ENCODE measurements at places on chromosomes 16 and 17.

GRCh38 chr17:6867849-6868248 lies 36.3 kb upstream of the TEKT1 start:
- DNase-seq, result no peak

DNA sequence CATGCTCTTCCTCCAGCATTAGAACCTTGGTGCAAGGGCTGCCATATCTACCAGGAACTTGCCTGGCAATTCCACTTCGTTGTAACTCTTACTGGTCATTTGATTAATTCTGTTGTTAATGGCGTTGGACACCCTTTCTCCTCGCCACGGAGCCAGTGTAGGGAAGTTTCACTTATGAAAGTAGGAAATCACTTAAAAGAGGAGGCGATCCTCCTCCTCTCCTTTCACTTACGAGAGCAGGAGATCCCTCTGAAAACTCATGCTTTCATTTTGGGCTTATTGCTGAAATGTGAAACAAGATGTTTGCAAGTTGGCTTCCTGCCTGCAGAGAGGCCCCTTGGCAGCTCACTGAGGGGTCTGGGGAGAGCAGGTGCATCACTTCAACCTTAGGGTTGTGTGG lies 226.0 kb downstream of the SNX29 start:
- no peak for DNase-seq

DNA sequence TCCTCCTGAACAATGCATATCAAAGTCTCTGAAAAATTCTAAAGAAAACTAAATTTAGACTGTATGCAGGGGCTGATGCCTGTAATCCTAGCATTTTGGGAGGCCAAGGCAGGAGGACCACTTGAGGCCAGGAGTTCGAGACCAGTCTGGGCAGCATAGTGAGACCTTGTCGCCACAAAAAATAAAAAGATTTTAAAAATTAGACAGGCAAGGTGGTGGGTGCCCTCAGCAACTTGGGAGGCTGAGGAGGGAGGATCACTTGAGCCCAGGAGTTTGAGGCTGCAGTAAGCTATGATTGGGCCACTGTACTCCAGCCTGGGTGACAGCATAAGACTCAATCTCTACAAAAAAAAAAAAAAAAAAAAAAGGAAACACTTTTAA lies 30.1 kb upstream of the MMD start:
- DNase-seq, result no peak

- DNase-seq, result no peak
Observed at GRCh38 chr16:84699147-84699711, 571 bp upstream of the USP10 start.

- no peak for DNase-seq
Observed at GRCh38 chr17:39739885-39740356, 2.2 kb downstream of the GRB7 start.

- peak; percentile 81 for DNase-seq
Observed at GRCh38 chr17:63961355-63962212, 11.1 kb downstream of the SCN4A start.

DNA sequence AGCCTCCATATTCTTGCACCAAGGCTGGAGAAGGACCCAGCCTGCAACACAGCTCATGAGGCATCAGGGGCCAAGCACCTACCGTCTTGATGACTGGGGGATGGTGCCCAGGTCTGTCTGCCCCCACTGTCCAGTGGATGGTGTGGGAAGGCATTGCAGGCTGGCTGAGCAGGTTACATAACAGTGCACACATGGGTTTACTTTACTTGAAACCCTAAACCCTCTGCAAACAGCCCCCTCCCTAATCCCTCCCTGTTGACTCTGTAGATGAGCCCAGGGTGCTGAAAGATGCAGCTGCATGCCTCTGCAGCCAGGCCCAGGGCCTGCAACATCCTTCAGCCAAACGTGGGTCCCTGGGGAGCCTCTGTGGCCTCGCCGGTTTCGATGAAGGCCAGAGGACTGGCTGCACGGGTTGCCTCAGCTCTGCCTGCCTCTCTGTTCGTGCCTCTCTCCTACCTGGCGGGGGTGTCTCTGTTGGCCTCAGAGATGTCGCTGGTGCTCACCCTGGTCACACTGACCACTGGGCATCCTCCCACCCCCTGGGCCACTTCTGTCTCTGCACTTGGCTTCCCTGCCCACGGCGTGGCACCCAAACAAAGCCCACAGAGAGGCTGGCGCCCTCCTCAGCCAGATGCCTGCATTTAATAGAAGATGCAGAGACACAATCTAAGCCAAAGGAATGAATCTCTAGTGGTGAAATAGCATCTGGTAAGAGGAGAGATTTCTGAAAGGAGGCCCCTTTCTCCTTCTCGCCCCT lies 95.1 kb downstream of the METRNL start:
- DNase-seq, result no peak

- no peak for DNase-seq
Observed at GRCh38 chr17:67174190-67174589, 70.8 kb downstream of the HELZ start.

DNA sequence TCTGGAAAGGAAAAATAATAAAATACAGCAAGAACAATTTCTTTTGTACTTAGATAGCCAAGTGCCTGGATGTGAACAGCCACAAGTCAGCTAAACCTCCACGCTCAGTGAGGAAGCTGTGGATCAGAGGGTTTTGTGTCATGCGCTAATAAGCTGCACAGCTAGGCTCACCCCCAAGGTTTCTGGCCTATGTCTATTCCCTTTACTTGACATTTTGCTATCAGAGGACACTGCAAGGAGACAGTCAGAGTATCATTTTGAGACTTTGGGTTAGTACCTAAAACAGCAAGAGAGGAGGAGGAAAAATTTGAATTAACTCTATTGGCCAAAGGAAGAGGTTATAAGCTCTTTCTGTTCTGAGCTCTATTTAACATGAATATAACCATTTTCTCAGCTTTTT lies 139.3 kb downstream of the KCNJ2 start:
- no peak for DNase-seq

DNA sequence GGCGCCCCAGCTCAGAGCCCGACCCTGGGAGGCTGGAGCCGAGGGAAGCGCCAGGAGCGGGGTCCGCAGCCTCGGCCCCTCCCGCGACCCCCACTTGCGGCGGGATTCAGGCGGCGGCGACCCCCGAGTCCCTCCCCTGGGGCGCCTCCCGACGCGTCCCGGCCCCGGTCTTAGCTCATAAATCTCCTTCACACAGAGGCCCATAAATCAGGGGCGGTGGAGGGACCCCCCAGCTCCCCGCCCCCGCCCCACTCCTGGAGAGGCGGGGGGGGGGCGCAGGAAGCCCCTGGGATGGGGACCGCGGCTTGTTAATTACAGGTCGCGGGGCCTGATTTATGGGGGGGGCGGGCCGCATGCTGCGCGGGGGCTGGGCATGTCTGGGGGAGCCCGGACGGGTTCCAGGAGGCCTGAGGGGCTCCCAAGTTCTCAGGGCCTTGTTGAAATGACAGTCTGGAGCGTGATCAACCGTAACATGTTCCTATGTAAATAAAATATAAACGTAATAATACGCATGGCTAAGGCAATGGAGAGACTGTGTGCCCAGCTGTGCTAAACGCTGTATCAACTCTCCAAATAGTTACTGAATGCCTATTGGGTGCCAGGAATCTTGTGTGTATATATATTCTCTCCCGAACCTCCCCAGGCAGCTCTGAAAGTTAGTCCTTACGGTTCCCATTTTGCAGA lies 10.0 kb upstream of the BHLHA9 start:
- no peak for DNase-seq

DNA sequence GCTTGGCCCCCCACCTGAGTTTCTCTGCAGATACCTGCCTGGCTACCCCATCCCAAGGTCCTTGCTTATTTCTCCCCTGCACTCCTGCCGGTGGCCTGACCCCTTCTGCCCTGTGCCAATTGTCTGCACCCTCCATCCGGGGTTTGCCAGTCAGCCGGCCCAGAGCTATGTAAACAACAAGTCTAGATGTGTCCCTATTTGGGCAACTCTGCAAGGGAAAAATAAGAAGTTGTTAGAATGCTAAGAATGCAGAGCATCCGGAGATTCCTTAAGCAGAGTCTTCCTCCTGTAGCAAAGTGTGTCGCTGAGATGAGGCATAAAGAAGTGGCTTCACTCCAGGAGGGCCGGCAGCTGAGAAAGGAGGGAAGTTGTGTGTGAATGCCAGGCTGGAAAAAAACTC lies 46.6 kb downstream of the RGS9 start:
- no peak for DNase-seq

DNA sequence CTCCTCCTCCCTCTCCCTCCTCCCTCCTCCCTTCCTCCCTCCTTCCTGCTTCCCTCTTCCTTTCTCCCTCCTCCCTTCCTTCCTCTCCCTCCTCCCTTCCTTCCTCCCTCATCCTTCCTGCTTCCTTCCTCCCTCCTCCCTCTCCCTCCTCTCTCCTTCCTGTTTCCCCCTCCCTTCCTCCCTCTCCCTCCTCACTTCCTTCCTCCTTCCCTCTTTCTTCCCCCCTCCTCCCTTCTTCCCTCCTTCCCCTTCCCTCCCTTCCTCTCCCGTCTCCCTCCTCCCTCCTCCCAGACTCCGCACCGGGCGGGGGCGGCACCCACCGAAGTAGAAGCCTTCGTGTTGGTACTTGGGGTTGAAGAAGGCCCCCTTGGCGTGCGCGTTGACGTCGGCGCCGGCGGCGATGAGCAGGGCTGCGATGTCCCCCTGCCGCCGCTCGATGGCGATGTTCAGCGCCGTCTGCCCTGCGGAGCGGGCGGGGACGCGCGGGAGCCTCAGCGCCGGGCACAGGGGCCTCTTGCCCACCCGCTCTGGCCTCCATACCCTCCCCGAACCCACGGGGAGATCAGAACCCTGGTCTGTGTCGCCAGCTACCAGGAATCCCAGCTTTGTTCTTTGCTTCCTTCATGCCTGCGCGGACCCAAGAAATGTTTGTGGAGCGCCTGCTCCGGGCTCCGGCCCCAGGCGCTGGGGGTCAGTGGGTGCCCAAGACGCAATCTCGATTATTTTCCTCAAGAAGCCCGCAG lies 22.2 kb downstream of the TRPV3 start:
- DNase-seq, result peak; percentile 72

GRCh38 chr17:34884597-34884996 lies 76.7 kb downstream of the CCT6B start:
- DNase-seq, result no peak

DNA sequence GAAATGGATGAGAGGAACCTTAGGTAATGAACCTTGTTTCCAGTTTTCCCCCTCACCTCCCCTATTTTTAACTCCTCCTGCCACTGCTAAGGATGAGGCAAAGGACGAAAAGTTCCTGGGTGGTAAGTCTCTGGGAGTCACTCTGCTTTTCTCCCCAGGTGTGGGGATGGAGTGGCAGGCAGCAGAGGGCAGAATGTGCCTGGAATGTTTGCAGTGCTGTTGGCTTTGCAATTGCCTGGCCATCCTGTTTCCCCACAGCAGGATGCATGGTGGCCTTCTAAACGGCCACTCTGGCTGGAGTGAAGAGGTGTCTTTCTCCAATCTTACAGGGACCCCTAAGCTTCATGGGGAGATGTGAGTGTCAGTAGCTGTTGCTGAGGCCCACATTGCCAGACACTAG lies 432.5 kb upstream of the ZFHX3 start:
- DNase-seq, result no peak

GRCh38 chr17:74642995-74643394 lies 19.5 kb upstream of the CD300E start:
- no peak for DNase-seq

DNA sequence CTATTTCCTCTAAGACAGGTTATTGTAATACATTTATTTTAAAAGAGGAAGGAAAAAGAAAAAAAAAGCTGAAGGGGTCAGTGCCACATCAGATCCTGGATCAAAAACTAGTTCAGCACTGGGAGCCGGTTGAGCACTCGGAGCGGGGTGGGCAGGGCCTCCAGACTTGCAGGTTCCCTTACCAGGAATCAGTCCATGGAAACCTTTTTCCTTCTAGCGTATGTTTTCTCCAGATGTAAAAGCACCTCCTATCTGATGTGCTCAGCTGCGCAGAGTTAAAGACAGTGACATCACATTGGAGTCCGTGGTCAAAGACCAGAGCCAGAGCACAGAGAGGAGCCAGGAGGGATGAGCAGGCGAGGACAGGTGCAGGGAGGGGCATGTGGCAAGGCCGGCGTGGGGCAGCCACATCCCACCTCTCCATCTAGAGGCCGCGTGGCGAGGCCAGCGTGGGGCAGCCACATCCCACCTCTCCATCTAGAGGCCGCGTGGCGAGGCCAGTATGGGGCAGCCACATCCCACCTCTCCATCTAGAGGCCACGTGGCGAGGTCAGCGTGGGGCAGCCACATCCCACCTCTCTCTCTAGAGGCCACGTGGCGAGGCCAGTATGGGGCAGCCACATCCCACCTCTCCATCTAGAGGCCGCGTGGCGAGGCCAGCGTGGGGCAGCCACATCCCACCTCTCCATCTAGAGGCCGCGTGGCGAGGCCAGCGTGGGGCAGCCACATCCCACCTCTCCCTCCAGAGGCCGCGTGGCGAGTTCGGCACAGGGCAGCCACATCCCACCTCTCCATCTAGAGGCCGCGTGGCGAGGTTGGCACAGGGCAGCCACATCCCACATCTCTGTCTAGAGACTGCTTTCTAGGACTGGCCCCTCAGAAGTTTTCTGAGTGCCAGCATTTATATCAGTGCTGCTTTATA lies 166.8 kb upstream of the CHMP6 start:
- DNase-seq, result no peak

- no peak for DNase-seq
Observed at GRCh38 chr17:41814195-41814594, 1.4 kb downstream of the FKBP10 start.

- no peak for DNase-seq
Observed at GRCh38 chr17:80382446-80382845, 32.5 kb upstream of the ENDOV start.

GRCh38 chr16:20918486-20919239 lies 18.1 kb downstream of the LYRM1 start:
- DNase-seq, result no peak

GRCh38 chr17:33294994-33295393 lies 1.9 kb upstream of the ASIC2 start:
- DNase-seq, result no peak

DNA sequence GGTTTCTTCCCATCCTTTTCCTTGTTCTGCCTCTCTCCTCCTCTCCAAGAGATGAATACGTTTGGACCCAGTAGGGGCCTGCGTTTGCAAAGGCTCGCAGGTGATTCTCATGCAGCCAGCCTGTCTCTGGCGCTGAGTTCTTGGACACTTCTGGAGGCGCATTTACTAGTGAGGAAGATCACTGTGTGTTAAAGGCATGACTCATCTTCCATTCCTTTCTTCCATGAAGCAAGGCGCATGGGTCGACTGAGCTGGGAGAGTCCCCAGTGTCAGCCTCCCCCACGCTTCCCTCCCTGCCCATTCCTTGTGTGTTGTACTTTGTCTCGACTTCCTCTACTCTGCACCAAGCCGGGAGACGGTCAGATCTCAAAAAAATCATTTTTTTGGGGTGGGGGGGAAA lies 159.9 kb upstream of the EEF2KMT start:
- DNase-seq, result no peak

GRCh38 chr17:41697122-41697962 lies 8.7 kb downstream of the EIF1 start:
- DNase-seq, result no peak

- DNase-seq, result peak; percentile 13
Observed at GRCh38 chr16:65122724-65123395, 997 bp upstream of the CDH11 start.

DNA sequence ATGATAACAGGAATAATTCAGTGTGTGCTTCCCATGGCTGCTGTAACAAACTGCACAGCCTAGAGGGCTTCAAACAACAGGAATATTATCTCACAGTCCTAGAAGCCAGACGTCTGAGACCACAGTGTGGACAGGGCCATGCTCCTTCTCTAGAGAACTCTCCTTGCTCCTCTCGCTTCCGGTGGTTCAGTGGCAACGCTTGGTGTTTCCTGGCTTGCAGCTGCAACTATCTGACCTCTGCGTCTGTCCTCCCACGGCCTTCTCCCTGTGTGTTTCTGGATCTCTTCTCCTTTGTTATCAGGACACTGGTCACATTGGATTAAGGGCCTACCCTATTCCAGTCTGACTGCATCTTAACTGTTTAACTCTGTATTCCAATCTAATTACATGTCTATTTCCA lies 414.3 kb downstream of the MAF start:
- no peak for DNase-seq
